Activated T-cell treated with anti-CD3 and anti-CD28 coated beads for 48 hours (primary cell): ENCODE measurements at places on chromosomes 12 and 14.

- no peak for DNase-seq
Measured at GRCh38 chr12:74105434-74105833, 432.2 kb upstream of the ATXN7L3B start.

DNA sequence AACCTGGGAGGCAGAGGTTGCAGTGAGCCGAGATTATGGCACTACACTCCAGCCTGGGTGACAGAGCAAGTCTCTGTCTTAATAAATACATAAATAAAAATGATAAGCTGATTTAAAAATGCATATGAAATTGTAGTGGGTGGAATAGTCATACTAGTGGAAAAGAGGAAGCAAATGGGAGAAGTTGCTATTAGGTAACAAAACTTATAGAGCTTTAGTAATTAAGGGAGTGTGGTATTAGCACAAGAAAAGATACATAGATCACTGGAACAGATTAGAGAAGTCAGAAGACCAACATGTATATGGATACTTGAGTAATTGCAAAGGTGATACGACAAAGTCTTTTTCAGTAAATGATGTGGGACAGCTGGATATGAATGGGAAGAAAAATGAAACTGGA is 26.5 kb downstream of the TECPR2 start:
- no peak for DNase-seq

DNA sequence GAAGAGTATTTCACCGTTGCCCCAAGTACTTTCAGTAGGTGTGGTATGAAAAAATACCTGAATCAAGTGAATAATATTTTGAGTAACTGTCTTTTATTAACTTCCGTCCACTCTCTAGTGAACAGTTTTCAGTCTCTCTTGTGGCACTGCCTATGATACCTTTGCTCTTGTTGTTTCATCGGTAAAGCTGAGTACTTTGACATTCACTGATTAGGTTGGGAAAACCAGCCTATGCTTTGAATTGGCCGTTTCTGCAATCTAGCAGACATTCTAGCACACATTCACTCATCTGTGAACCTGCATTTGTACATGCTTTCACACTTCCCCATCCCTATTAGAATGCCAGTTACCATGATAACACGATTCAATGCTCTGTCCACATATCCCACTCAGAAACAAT is 217.3 kb downstream of the FBXL14 start:
- DNase-seq, result no peak

DNA sequence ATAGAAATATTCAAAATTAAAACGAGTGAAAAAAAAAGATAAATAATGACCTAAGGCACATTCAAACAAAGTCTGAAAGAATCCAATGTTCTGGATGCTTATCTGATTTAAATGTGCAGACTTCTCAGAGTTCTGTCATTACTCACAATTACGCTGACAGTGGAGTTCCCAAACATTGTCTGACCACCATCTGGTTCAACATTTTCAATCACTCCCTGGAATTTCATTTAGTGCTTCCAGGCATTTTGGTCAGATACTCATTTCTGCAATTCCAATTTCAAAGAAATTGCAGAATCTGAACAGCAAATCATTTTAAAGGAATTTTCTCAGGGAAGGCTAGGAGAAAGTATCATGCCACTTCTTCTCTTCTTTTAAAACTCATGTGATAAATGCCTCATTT is 398.2 kb upstream of the PDE3A start:
- no peak for DNase-seq

- no peak for DNase-seq
Measured at GRCh38 chr14:68949601-68949965, 29.5 kb downstream of the ACTN1 start.

GRCh38 chr12:43305065-43305464 is 246.9 kb downstream of the ADAMTS20 start:
- no peak for DNase-seq

GRCh38 chr14:60632257-60632656 is 17.0 kb downstream of the SIX1 start:
- DNase-seq, result no peak

GRCh38 chr12:108833757-108834472 is 23.5 kb downstream of the SSH1 start:
- DNase-seq, result no peak

GRCh38 chr12:53211476-53212381 is 4.7 kb upstream of the ITGB7 start:
- no peak for DNase-seq

- DNase-seq, result no peak
Measured at GRCh38 chr12:25254271-25254880, 3.6 kb upstream of the KRAS start.

- DNase-seq, result no peak
Measured at GRCh38 chr12:57759360-57759980, 4.6 kb downstream of the MARCHF9 start.

- no peak for DNase-seq
Measured at GRCh38 chr12:123935956-123936355, 36.7 kb downstream of the CCDC92 start.

GRCh38 chr12:89334548-89335169 is 17.6 kb downstream of the DUSP6 start:
- no peak for DNase-seq

DNA sequence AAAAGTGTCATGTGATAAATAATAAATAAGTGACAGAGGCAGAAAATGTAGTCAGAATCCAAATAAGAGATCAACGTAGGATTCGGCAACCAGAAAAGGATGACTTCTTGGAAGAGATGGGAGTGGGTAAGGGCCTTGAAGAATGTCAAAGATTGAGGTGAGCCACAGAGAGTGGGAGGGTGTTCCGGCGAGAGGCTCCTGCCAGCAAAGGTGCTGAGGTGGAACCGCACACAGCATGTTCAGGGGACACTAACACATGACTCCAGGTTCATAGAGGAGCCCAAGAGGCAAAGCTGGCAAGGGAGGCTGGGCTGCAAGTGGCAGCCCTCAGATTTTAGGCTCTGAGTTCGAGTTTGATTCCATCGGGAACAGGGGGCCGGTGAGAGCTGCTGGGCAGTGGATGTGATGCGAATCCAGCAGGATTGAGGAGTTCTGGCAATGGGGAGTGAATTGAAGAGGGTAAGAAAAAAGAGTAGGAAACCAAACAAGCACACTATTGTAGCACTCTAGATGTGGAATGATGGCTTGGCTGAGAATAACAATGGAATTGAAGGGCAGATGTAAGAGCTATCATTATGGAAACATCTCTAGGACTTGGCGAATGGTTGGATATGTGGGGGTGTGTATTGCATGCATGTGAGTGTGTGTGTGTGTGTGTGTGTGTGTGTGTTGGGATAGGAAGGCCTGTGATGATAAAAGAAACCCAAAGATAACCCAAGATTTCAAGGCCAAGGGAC is 36.5 kb downstream of the LRRC74A start:
- no peak for DNase-seq

- DNase-seq, result no peak
Measured at GRCh38 chr12:5783289-5783920, 161.7 kb downstream of the ANO2 start.

DNA sequence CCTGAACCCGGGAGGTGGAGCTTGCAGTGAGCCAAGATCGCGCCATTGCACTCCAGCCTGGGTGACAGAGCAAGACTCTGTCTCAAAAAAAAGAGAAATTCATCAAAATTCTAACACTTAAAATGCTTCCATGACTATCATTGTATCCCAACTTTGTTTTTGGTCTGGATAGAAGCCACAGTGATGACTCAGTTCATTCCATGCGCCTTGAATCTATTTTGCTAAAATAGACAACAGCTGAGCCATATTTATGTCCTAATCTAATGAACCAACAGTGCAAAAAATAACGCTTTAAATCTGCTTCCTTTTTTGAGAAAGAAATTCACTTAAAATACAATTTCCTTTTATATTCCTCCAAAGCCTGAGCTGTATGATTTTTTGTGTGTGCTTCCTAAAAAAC is 23.2 kb upstream of the BICD1 start:
- DNase-seq, result no peak

- DNase-seq, result no peak
Measured at GRCh38 chr12:12505544-12506495, 56.8 kb downstream of the DUSP16 start.

GRCh38 chr14:96260341-96260821 is 4.4 kb downstream of the BDKRB1 start:
- DNase-seq, result no peak

DNA sequence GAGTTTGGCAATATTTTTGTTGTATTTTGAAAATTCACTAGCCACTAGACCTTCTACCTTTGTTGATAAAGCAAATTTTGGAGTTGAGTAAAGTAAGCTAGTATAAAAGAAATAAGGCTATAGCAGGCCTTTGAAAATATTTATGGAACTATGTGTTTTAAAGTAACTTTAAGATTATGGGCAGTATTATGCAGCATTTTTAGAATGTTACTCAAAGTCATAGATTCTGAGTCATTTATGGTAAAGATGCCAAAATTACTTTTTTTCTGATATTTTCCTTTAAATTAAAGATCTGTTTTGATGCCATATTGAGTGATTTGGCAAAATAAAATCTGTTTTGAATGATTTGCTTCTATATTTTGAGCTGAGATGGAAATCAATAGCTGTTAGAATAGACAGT is 57.2 kb downstream of the SYNE2 start:
- no peak for DNase-seq

GRCh38 chr12:103590271-103590670 is 3.2 kb downstream of the STAB2 start:
- no peak for DNase-seq

DNA sequence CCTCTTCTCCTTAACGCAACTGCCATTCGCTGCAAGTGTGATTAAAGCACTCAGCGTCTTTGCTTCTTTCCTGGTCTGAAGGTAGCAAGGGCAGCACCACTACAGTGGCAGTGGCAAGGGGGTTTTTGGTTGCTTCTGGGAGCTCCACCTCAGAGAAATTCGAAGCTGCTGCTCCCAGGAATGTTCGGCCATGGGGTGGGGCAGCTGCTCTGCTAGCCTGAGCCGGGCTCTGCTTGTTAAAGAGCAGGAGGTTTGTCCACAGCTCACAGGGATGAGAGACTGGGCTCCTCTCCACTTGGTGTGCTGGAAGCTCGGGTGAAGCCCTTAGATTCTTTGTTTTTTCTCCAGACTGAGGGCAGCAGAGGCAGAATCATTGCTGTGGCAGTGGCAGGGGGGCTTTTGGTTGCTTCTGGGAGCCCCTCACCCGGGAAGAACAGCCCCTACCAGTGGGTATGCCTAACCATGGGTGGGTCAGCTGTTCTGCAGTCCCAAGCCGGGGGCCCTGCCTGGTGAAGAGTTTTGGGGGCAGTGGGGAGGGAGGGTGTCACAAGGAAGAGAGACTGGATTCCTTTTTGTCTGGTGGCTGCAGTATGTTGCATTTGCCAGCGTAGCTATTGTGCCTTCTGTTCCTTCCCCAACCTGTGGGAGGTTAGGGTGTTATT is 340.2 kb downstream of the AEBP2 start:
- DNase-seq, result no peak

DNA sequence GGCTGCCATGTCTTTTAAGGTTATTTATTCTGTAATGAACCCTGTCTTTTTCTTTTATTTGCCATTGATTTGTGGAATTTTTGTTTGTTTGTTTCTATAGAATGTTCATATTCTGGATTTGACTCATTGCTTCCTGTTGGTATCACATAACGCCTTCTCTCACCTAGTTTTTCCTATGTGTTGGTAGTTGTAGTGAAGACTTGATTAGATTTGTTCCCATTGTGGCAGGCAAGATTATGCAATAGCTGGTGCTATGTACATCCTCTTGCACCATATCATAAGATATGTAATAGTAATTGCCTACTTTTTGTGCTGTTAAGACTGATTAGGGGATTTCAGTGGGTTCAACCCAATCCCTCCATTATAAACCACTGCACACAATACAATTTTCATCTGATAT is 3.9 kb upstream of the KRT6B start:
- no peak for DNase-seq

- no peak for DNase-seq
Measured at GRCh38 chr14:67228325-67228984, 12.8 kb upstream of the PALS1 start.

DNA sequence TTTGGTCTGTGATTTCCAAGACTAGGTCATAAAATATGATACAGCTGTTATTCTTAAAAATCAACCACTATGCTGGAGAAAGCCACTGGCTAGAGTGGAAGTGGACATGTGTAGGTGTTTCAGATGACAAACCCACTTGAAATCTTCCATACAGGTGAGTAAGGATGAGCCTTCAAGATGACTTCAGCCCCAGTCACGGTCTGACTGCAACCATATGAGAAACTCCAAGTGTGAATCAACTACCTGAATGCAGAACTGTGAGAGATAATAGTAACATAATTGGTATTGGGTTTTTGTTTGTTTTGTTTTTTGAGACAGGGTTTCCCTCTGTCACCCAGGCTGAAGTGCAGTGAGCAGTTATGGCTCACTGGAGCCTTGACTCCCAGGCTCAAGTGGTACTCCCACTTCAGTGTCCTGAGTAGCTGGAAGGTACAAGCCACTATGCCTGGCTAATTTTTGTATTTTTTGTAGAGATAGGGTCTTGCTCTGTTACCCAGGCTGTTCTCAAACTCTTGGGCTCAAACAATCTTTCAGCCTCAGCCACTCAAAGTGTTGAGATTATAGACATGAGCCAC is 273.3 kb upstream of the LRIG3 start:
- DNase-seq, result no peak

GRCh38 chr14:74684434-74684833 is 28.4 kb downstream of the AREL1 start:
- DNase-seq, result no peak

DNA sequence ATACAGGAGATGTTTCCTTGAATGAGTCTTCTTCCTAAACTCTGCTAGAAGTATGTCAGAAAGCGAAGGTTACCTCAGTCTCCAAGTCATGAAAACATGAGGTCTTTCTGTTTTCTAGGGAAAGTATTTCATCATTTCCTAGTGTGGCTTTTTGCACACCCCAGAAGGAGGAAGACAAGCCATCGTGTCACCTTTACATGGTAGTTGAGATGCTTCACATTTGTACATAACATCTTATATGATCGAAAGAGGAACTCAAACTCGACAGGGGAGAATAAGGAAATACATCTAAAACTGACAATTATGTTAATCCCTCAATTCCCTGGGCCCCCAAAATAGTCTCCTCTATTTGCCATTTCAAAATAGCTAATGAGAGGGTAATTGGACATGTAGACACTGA is 214.1 kb upstream of the PLEKHG7 start:
- DNase-seq, result no peak

- DNase-seq, result no peak
Measured at GRCh38 chr12:58067610-58068387, 126.4 kb downstream of the ATP23 start.

DNA sequence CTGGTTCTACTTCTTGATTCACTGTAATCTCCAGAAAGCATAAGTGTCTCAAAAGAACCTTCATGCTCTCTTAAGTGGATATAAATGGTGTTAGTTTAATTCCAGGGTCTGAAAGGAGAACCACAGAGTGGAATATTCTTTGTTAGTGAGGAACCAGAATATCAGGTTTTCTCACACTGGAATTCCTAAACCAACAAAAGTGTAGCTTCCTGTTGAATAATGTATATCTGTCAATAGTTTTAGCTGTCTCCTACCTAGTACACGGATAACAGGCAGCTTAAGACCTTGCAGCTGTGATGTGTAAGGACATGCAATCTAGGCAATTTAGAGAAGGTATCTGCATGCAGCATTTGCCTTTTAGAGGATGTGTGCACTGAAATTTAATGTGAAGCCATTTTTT is 24.0 kb downstream of the LRIG3 start:
- DNase-seq, result no peak

DNA sequence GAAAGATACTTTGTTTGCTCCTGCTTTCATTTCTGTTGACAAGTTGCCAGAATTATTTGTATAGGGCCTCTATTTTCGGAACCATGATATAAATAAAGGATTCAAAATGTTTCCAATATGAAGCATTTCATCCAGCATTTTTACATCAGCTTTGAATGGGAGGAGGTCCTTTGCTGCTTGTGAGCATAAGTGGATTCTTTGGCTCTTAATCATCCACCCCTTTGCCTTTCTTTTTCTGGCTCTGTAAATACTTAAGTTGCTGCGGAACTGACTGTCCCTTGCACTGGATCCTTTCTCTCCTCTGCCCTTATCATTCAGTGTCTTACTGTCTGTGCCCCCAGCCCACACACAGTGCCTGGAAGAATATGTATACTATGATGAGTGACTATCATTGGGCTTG is 357.3 kb upstream of the RGS6 start:
- no peak for DNase-seq
